ENCODE measurements at places on chromosomes 12 and 14.

GRCh38 chr12:26149968-26150500 is 25.2 kb upstream of the BHLHE41 start:
- no peak for DNase-seq

GRCh38 chr12:92827836-92828431 is 101.2 kb downstream of the EEA1 start:
- DNase-seq: peak; percentile 58

DNA sequence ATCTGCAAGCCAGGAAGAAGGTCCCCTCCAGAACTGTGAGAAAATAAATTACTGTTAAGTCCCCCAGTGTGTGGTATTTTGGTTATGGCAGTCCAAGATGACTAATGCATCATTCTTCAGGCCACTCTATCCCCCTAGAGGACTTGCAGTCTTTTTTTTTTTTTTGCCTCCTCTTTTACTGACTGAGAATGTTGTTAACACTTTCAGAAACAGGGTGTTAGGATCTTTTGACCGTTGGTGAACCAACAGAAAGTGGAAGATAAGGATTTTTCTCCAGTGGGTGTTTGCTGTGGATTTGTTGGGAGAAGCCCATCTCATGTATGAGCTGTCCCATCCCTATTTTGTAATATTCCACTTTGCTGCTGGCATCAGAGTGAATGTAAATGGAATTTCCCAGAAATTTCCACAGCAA is 37.8 kb downstream of the MARK3 start:
- peak; percentile 92 for DNase-seq

DNA sequence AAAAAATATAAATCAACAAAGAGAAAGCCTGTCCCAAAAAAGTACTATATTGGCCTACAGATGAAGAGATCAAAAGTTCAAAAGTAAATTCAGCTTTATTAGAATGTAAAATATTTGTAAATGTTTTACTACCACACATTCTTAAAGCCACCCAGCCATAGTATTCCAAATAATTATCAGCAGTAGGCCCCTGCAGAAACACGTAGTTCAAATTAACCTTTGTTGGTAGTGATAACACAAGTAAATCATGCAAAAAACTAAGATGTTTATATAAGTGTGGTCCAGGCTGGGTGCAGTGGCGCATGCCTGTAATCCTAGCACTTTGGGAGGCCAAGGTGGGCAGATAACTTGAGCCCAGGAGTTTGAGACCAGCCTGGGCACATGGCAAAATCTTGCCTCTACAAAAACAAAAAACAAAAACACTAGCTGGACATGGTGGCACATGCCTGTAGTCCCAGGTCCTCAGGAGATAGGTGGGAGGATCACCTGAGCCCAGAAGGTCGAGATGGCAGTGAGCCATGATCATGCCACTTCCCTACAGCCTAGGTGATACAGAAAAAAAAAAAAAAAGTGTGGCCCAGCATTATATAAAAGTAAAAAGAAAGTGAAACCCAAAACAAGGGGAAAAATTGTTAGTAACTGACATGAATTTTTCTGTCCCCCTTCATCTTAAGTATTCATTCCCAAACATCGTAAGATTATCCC is 17.9 kb downstream of the SPTLC2 start:
- no peak for DNase-seq

GRCh38 chr12:40208707-40209446 is 15.9 kb upstream of the LRRK2 start:
- DNase-seq: no peak

GRCh38 chr12:131471946-131472732 is 238.8 kb upstream of the SFSWAP start:
- no peak for DNase-seq

DNA sequence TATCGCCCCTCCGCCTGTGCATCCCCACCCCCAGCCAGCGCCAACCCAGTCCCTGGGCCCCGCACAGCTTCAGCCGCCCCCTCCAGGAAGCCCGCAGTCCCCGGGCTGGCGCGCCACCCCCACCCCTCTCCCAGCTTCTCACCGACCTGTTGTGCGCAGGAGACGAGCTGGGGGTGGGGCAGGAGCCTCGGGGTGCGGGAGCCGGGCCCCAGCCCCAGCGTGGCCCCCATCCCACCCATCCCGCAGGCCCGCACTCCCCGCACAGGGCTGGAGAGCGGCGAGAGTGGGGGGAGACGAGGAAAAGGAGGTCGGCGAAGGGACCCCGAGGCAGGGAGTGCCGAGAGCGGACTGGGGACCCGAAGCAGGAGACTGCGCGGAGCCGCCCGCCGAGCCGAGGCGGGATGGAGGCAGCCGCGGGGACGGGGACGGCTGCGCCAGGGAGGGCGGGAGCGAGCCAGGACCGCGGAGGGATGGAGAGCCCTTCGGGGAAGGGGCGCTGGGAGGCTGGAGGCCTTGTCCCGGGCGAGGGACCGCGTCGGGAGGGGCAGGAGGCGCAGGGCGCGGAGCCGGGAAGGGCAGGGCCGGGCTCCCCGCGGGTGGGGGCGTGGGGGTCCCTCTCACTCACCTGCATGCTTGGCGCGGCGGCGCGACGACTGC is 498 bp downstream of the PIANP start:
- DNase-seq: no peak

- peak; percentile 36 for DNase-seq
Measured at GRCh38 chr14:51733147-51733546, 81.4 kb downstream of the FRMD6 start.

- DNase-seq: no peak
Measured at GRCh38 chr12:122842505-122843405, 7.5 kb downstream of the HIP1R start.

GRCh38 chr12:45558353-45558752 is 171.2 kb upstream of the ARID2 start:
- no peak for DNase-seq

DNA sequence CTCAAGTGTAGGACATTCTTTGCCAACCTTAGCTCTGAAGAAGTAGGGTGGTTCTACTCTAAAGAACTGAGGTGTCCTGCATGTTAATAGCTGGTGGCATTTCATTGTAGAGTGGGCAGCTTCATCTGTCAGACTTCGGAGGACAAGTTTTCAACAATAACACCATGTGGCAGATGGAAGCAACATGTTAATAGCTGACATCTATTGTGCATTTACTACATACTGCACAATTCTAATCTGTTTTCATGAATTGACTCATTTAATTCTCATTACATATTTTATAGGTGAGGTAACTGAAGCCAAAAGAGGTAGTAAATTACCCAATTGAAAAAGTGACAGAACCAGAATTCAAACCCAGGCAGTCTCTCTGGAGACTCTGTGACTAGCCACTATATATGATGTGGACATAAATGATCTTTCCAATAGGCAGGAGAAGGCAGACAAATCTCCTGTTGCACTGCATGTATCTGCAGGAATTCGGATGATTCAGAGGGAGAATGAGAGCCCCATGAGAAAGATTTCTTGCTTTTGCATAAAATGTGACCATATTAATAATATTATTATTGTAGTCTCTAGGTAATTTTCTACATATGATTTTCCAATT is 137.2 kb upstream of the E2F7 start:
- DNase-seq: peak; percentile 47

GRCh38 chr14:71885301-71885700 is 46.9 kb upstream of the RGS6 start:
- no peak for DNase-seq

DNA sequence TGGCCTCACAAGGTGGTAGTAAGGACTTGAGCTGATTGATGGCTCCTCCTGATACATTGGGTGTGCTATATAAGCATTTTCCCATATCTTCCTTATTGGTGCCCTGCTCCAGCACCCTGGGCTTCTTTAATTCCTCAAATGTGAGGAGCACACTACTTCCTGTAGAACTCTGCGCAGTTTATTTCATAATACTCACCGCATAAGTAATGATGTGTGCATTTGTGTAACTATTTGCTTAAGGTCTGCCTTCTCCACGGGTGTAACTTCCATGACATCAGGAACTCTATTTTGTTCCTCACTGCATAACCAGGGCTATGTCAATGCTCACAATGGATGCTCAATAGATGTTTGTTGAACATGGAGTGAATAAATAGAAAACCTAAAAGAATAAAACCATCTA is 392.2 kb downstream of the SEC23A start:
- DNase-seq: no peak

- no peak for DNase-seq
Measured at GRCh38 chr14:71931492-71932228, 569 bp upstream of the RGS6 start.

GRCh38 chr14:44490966-44491365 is 16.1 kb downstream of the FSCB start:
- DNase-seq: no peak

GRCh38 chr14:67928375-67928774 is 108.8 kb downstream of the RAD51B start:
- no peak for DNase-seq

- DNase-seq: peak; percentile 8
Measured at GRCh38 chr14:36605506-36605857, 23.1 kb upstream of the NKX2-8 start.

DNA sequence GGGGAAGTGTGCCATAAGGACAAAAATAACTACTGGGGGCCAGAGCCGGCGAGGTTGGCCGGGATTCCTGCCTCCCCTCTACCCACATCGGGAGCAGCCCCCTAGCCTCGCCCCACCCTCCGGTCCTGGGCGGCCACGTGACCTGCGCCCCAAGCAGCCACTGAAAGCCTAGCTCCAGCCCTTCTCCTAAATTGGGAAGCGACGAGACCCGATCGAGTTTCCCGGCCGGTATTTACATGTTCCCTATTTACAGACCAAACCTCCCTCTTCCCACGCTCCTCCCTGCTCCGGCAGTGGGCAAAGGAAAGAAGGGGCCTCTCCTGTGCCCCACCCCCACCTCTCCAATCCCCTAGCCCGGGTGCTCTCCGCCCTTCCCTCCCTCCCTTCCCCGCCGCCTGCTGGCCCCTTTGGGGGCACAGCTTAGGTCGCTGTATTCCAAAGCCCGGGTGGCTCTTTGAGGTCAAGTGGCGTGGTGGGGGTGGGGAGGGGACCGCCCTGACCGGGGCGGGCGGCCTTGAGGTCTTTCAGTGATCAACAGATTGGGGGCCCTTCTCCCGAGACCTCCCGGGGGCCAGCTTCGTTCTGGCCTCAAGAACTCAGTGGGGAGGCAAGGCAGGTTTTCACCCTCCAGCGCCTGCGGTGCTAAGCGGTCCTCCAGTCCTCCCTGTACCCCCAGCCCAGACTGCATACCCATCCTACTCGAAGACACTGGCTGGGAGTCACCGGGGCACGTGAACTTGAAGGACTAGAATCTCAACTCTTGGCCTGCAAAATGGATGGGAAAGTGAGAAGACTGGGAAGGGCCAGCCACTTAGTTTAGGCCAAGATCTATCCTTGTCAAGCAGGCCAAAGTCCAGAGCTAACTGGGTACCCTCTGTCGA is 6.3 kb upstream of the CTDSP2 start:
- DNase-seq: peak; percentile 45

DNA sequence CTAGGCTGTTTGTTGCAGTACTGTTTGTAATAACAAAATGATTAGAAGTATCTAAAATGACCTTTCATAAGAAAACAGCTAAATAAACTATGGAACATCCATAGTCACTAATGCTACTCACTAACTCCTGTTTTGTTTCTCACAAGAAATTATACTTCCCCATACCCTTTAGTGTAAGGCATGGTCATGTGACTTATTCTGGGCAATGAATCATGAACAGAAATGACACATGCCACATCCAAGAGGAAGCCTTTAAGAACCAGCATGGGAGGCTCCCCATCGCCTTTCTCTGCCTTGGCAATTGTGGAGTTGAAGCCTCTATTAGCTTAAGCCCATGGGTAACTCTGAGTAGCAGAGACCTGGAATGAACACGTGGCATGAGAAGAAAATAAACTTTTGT is 49.3 kb downstream of the KSR2 start:
- no peak for DNase-seq

GRCh38 chr14:85533861-85534291 is 3.9 kb downstream of the FLRT2 start:
- DNase-seq: peak; percentile 31

DNA sequence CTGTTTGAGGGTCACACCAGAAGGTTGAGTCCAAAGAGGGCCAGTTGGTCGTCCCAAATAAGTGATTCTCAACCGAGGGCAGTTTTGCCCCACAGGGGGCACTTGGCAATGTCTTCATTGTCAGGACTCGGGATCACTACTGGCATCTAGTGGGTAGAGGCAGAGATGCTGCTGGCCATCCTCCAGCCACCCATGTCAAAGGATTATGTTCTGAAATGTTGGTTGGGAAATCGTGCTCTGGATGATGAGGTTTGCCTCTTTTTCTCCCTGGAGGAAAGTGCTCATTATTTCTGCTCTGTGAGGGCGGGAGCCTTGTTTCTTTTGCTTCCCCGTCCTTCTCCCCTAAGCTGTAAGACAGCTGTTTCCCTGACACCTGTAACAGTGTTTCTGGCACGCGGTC is 3.6 kb downstream of the ZNF839 start:
- DNase-seq: peak; percentile 87

- DNase-seq: no peak
Measured at GRCh38 chr14:21244544-21244943, 24.7 kb downstream of the HNRNPC start.

GRCh38 chr14:60651796-60652673 is 2.8 kb upstream of the SIX1 start:
- DNase-seq: no peak

DNA sequence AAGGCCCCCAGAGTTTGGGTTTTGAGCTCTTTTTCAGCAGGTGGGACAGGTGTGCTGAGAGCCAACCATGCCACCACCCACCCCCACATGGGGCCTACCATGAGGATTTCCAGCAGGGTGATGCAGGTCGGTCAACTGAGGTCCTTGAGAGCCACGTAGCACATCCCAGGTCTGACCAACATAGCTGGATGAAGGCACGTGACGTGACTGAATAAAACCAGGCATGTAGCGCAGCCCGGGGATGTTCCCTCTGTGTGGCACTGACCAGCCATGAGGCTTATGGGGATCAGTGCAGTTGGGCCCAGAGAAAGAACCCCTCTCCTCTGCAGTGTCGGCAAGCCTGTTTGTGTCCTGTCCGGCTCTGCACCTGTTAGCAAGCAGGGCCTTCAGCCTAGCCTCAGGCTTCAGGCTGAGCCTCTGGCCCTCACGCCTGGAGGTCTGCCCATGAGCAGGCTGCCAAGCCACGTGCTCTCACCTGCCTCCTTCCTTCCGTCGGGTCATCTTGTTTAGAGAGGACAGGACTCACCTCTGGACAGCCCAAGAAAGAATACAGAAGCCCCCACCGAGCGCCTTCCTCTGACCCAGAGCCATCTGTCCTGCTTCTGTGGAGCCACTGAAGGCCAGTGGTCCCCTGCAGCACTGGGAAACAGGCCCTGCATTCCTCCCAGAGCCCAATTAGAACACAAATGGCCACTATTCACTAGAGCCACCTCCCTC is 38.5 kb downstream of the TSPAN11 start:
- no peak for DNase-seq

DNA sequence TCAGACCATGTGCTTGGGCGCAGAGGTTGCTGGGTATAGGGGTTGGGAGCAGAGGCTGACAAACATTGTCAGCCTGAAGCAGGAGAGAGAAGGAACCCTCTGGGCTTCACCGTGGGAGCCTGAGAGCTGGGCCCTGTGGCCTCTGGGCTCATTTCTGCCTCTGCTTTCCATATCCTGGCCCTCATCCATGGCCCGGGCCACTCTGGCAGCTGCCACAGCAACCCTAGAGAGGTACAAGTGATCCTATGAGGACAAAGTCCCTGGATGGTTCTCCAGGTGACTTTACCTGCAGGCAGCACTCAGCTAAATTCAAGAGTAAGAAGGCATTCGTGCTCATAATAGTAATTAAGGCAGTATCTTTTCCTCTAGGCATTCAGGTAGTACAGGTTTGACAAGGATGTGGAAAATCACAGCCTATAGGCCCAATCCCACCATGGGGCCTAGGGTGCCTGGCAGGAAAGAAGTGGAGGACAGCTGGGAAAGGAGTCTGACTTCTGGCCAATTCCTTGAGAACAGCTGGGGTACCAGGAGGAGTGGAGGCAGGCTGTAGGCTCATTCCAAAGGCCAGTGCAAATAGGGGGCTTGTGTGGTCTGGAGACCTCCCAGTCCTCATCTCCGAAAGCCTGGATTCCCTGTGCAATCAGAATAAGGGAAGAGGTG is 3.6 kb upstream of the TTC7B start:
- no peak for DNase-seq

Measured in fibroblast of skin of scalp (primary cell).